ENCODE measurements at places on chromosomes 4 and X.
A peak's percentile ranks its signal among the peaks of the same experiment; 100 is the strongest.

DNA sequence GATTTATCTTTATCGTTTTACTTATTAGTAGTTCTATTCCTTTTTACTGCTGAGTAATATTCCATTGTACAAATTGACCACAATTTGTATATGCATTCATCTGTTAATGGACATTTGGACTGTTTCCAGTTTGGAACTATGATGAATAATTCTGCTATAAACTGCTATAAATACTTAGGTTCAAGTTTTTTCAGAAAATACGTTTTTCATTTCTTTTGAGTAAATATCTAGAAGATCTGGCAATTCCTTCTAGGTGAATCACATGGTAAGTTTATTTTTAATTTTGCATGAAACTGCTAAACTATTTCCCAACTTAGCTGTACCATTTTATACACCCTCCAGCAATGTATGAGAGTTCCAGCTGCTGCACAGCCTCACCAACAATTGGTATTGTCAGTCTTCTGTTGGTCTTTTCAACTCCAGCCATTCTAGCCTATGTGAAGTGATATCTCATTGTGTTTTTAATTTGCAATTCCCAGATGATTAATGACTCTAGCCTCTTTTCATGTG lies 22.2 kb downstream of the LIN54 start:
- no peak for DNase-seq

DNA sequence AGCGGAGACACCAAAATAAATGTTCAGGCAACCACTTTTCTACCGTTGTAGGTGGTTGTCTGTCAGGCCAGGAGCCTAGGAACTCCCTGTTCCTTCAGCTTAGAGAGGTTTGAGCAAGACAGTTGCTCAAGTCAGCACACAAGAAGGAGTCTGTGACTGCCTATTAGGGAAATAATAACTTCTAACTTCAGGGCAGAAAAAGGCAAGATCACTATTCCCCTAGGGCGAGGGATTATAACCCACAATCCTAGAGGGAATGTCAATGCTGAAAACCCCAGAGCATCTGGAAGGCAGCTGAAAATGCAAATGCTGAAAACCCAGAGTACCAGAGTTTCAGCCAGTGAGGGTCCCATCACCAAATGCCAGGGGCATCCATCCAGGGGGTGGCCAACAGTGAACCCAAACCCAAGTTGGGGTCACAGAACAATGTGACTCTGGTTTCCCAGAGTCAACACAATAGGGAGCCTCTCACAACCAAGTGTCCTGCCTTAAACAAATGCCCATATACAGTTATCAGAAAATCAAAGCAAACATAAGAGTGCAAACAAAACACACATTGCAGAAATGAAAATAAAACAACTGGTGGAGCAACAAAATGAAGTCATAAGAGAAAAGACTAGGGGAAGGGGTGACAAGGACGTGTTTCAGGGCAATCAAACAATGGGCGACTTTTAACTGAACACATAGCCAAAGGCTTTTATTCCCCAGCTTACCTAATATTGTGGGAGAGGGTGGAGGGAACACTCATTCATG lies 27.6 kb downstream of the MORF4L2 start:
- DNase-seq: no peak

DNA sequence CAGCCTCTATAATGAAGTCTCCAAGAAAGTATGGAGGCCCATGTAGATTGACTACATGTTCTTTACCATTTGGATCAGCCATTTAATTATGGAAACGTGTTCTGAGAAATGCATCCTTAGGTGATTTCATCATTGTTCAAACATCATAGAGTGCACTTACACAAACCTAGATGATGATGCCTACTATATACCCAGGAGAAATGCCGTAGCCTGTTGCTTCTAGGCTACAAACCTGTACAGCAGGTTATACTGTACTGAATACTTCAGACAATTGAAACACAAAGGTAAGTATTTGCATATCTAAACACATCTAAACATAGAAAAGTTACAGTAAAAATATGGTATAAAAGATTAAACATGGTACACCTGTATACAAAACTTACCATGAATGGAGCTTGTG lies 186.5 kb upstream of the FSTL5 start:
- DNase-seq: peak; percentile 18

DNA sequence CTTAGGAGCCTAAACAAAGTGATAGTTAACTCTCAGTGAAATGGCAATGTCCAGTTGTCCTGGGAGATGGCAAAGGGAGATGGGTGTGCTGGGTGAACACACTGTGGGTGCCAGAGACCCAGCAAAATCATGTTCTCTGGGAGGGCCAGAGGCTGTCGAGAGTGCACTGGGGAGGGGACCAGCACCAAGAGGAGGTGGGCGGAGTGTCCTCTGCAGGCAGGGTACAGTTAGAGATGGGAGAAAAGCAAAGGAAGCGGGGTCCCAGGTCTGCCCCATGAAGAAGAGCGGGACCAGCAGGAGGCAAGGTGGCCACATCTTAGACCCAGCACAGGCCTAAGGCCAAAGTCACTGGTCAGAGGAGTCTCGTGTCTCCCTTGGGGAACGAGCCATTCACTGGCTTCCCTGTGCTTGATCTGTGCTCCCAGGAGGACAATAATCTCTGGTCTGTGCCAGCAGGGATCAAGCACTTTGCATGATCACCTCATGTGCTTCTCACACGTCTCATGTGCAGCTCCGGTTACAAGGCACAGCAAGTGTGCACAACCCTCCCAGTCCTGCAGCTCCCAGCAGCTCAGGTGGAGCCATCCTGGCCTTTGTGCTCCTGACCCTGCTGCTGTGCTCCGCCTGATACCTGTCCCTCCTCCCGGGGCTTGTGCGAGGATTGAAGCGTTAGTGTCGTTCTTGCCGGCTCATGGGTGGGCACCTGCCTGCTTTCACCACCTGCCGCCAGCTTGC lies 100.9 kb downstream of the FAM53A start:
- no peak for DNase-seq

- no peak for DNase-seq
These were observed 35.3 kb upstream of the KLHL8 start for GRCh38 chr4:87255755-87256154.

GRCh38 chr4:11765849-11766453 lies 337.3 kb upstream of the HS3ST1 start:
- peak; percentile 34 for DNase-seq

DNA sequence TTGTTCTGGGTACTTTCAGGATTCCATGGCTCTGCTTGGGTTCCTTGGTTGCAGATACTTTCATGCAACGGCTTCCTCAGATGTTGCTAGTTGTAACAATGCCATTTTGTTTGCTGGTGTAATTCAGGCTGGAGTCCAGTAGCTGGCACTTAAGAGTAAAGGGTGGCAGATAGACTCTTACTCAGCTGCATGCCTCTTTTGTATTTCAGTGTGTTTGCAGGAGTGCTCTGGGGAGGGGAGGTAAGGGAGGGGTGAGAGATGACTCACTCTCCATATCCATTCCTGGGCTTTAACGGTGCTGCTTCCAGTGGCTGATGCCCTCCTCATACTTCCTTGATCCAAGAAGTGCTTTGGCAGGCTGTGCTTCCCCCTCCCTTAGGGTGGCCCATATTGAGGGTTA lies 155.2 kb downstream of the ZNF330 start:
- peak; percentile 18 for DNase-seq

DNA sequence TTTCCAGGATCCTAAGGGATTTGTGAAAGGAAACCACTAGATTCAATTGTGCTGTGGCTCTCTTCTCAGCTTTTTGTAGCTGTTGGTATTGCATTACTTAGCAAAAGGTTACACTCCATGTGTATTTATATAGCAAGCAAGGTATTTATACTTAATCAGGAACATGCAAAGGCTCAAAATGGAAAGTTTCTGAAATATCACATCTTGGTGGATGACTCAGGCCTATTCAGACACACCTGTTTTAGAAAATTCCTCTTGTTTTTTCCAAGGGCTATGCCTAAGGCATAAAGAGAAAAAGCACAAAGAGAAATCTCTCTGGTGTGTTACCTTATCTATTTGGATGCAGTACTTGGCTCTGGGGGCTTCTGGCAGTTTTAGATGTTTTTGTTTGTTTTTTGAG lies 144.4 kb upstream of the GALNT7 start:
- DNase-seq: no peak

DNA sequence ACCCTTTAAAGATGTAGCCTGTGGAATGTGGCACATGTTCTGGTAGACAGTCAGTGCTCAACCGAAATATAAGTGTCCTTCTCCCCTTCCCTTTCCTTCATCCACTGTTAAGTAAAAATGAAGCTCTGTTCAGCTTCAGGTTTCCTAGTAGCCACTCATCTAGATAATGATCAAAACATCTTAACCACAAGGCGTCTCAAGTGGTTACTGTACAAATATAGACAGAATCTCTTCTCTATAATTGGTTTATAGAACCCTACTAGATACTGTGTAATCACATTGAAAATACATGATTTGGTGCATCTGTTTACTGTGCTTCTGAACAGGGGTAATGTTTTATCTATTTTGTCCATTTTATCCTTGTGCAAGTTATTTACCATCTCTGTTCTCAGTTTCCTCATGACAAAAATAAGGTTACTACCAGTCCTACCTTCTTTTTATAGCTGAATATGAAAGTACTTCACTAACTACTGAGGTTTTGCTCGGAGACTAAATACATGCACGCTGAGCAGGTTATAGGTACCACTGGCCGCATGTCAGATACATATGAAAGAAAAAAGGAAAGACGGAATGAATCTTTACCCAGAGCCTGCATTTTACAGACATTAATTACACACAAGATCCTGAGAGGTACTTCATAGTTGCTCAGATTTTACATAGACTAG lies 20.3 kb upstream of the SLC25A4 start:
- peak; percentile 6 for DNase-seq

- no peak for DNase-seq
These were observed 21.6 kb downstream of the TSPAN6 start for GRCh38 chrX:100615005-100615404.

DNA sequence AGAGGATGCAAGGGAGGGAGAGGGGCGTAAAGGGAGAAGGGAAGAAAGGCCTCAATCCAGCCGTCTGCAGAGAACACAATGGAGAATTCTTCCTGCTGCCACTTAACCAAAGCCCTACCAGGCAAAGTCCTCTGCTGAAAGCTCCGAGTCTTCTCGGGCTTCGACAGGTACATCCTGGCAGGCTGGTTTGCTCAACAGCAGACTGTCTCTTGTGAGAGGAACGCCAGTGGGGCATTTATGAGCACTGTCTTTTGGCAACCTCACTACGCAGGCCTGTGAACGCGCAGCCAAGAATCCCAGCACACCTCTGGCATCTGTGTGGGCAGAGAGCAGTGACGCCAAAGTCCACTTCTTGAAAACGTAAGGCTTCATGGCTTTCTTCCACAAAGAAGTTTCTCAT lies 207.5 kb upstream of the FAM9B start:
- DNase-seq: no peak

- DNase-seq: no peak
These were observed 213.8 kb upstream of the PACRGL start for GRCh38 chr4:20486433-20486832.

DNA sequence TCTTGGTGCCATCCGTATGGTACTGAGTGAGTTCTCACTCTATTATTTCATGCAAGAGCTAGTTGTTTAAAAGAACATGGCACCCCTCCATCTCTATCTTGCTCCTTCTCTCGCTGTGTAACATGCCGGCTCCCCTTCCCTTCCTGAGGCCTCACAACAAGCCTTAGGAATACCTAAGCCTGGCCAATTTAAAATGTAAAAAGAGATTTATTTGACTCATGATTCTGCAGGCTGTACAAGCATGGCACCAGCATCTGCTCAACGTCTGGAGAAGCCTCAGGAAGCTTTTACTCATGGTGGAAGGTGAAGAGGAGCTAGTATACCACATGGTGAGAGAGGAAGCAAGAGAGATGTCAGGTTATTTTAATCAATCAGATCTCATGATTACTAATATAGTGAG lies 90.4 kb upstream of the NUDT10 start:
- no peak for DNase-seq

DNA sequence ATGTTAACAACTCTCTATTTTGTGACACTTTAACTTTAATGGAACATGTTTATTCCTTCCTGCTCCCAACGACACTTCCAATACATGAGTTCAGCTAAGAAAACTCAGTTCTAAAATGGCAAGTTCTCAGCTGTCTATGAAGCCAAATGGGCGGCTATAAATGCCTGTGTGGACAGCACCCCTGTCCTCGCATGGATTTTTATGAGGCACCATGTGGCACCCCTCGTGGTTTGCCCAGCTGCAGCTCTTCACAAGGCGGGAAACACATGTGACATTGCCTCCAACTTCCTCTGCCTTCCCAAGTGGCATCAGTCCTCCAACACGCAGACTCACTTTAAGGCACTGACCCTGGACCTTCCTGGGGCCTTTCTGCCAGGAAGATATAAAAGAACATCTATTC lies 48.0 kb downstream of the SH3RF1 start:
- DNase-seq: no peak

DNA sequence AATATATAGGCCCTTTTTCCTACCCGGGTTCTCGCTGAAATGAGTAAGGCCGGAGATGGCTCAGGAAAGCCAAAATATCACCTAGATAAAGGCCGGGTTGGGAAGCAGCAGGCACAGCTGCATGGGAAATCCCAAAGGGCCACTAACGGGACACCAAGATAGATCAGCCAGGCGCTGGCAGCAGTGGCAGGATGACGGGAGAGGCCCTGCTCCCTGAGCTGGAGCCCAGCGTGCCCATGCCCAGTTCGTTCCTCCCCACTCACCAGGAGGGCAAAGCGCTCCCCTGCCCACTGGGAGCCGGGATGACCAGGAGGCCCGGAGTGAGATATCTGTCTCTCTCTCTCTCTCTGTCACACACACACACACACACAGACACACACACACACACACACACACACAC lies 109.8 kb downstream of the DCTD start:
- no peak for DNase-seq

DNA sequence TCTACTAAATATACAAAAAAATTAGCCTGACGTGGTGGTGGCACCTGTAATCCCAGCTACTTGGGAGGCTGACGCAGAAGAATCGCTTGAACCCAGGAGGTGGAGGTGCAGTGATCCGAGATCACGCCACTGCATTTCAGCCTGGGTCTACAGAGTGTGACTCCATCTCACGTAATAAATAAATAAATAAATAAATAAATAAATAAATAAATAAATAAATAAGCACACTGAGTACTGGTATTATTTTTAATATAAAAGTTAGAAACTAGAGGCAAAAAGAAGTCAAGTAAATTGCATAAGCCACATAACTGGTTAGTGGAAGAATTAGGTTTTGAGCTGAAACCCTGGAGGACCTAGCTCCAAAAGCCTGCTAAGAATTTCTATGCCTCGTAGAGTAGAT lies 1262.7 kb upstream of the PABPC4L start:
- no peak for DNase-seq

DNA sequence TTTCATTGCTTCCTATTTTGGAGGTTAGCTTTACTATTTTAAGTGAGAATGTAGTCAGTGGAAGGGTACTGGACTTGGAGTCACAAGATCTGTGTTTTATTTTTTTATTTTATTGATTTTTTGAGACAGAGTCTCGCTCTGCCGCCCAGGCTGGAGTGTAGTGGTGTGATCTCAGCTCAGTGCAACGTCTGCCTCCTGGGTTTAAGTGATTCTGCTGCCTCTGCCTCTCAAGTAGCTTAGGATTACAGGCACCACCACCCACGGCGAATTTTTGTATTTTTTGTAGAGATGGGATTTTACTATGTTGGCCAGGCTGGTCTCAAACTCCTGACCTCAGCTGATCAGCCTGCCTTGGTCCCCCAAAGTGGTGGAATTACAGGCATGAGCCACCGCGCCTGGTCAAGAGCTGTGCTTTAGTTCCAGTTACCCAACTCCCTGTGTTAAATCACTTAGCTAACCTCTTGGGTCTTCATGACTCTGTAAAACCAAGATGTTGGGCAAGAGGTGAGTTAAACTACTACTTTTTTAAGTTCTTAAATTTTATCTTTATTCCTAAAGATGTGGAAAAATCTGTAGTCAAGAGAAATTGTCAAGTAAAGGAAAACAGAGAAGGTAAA lies 11.2 kb downstream of the USP9X start:
- DNase-seq: no peak

GRCh38 chrX:23952391-23952790 lies 44.6 kb downstream of the CXorf58 start:
- no peak for DNase-seq
